ENCODE measurements at places on chromosomes 7 and 10.

DNA sequence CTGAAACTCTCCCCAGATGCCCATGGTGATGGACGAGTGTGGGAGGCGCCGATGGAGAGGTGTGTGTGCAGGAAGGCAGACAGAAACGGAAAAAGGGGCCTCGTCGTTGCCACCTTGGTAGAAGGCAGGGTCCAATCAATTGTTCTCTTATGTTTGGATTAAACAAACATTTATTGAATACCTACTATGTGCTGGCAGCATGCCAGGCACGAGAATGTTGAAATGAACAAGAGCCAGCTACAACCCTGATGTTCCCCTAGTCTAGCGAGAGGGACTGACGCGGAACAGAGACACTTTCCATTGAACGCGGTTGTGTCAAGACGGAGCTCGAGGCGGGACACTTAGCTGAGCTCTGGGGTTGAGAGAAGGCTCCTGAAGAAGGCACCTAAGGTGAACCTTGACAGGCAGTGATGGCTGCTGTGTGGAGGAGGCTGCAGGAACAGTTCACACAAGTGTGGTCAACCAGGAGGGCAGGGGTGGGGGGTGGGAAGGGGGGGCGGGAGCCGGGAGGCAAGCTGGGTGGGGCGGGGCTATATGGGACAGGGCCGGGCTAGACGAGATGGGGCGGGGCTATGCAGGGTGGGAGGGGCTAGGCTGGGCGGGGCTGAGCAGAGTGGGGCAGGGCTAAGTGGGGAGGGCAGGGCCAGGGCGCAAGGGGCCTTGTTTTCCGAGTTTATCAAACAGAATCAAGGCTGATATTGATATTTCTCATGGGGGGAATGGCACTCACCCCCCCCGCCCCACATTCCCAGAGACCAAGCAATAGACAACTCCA is 181.0 kb downstream of the GATA3 start:
- DNase-seq, result no peak

DNA sequence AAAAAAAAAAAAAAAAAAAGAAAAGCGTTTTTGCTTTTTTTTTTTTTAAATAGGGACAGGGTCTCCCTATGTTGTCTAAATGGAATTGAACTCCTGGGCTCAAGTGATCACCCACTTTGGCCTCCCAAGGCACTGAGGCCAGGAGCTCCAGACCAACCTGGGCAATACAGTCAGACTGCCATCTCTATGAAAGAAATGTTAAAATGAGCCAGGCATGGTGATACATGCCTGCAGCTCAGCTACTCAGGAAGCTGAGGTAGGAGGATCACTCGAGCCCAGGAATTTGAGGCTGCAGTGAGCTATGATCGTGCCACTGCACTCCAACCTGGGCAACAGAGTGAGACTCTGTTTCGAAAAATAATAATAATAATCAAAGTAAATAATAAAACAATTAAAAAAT is 16.5 kb upstream of the LMTK2 start:
- no peak for DNase-seq

GRCh38 chr7:117427258-117427701 is at the start of gene ASZ1:
TSS of gene ASZ1 (minus strand) at chr7:117427493. CDS start at chr7:117427460, 33 bp downstream.
- DNase-seq, result no peak

DNA sequence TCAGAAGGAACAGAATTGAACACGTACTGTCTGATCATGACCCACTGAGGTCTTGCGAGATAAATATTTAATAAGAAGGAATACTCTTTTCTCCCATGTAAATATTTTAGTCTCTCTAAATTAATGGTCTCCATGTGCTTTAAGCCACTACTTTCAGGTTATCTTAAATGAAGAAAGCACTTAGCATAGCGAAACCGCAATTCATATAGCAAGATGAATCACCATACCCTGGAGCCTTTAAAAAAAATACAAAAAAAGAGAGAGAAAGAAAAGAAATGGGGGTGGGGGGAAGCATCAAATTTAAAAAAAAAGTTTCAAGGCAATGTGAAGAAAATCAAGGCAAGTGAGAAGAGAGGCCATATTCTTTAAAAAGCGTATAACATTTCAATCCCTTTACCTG is 82.5 kb downstream of the CTTNBP2 start:
- no peak for DNase-seq

GRCh38 chr7:92645114-92646061 is 55.2 kb upstream of the FAM133B start:
- no peak for DNase-seq

DNA sequence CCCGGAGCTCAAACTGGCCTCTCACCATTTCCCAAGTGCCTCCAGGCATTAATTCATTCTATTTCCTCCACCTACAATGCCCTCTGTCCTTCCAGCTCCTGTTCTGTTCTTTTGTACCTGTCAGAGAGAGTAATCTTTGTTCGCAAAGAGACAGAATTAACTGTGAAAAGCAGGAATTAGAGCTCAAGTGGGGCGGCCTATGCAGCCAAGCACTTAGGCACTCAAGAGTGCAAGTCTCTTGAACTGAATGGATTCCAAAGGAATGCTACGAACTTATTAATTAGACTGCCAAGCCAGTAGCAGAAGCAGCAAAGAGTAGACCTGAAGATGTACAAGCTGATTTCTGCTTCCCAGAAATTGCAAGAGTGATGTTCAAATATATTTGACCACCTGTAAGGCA is 338.3 kb upstream of the AUTS2 start:
- DNase-seq, result no peak

GRCh38 chr7:36994456-36995112 is 270.3 kb upstream of the AOAH start:
- no peak for DNase-seq

DNA sequence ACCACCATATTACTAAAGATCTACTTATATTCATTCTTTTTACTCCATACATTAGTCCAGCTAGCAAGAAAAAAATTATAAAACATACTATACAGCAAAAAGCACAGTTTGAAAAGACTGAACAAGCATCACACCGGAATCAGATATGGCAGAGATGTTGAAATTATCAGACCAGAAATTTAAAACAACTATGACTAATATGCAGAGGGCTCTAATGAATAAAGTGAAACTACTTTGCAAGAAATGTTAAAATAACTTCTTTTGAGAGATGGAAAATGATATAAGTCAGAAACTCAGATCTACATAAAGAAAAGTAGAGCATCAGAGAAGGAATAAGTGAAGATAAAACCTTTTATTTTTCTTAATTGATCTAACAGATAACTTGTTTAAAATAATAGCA is 50.9 kb downstream of the SGCE start:
- DNase-seq, result no peak
